ENCODE measurements at places on chromosomes 5 and 9.

DNA sequence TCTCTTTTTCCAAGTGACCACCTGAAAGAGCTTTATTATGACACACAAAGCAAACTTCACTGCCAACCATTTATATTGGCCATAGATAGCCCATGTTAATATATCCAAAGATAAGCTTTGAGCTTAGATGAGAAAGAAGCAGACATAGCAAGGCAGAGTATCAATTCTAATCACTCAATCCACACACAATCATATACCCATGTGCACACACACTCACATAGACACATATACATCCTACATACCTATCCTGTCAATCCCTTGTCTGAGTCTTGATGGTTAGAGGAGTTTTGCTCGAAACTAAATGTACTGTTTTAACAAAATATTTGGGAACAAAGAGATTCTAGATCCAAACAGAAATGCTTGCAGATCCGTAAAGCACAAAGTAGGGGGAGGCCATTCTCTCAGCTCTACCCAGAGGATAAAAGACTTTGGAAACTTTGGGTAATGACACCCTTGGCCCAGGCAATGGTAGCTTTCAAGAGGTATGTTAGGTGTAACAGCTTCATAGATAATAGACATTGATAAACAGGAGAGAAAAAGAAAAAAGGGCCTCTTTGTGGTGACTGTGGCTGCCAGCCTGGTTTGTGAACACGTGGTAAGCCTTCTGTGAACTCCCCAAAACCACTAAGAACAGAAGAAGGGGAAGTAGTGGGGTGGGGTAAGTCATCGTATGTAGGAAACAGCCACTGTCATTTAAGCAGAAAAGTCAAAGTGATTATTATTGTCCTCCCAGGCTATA lies 121.6 kb downstream of the TLR4 start:
- no peak for DNase-seq

DNA sequence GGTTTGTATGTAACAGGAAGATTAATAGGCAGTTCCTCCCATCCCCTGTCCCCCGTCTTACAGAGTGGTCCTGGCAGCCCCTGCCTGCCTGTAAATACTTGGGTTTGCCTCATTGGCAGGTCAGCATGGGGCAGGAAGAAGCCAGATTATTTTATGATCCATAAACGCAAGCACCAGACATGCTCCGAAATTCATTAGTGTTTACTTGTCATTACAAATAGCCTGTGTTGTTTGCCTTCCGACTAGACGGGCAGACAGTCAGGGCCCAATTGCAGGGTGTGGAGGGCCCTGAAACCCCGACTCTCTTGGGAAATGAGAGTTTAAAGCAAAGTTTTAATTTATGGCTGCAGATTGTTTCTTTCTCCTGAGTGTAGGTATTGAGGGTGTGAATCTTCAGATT lies 97.2 kb downstream of the RALGPS1 start:
- DNase-seq: no peak

DNA sequence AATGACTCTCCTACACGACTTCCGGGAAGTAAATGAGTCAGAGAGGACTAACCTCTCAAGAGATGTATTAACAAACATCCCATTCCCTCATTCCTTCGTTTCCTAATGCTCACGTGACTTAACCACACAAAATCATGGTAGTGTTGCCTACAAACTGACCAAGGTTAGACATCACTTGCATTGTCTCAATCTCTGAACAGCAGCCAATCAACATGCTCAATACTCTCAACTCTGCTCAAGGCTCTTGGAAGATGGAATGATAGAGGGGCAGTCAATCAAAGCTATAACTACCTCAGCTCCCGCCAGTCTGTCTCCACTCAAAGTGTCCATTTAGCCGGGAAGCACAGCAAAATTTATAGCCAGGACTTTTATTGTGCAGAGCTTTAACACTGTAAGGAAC lies 143.8 kb upstream of the PIK3R1 start:
- peak; percentile 10 for DNase-seq

DNA sequence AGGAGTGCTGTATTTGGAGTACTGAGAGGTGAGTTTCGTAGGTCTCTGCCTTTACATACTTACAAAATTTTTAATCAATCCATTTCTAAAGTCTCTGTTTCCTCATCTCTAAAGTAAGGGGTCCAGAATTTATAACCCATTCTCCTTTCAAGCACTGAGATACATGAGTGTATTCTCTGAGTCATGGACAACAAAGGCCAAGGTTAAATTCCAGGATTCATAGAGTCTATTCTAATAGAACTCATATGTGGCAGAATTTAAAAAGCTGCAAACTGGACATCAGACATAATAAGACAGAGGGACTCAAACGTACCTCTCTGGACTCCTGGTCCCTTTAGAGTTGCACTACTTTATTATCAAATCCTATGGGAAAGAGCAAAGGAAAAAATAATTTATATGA lies 112.5 kb upstream of the SLIT3 start:
- no peak for DNase-seq

- no peak for DNase-seq
Measured at GRCh38 chr5:179610109-179610902, 13.2 kb downstream of the HNRNPH1 start.

DNA sequence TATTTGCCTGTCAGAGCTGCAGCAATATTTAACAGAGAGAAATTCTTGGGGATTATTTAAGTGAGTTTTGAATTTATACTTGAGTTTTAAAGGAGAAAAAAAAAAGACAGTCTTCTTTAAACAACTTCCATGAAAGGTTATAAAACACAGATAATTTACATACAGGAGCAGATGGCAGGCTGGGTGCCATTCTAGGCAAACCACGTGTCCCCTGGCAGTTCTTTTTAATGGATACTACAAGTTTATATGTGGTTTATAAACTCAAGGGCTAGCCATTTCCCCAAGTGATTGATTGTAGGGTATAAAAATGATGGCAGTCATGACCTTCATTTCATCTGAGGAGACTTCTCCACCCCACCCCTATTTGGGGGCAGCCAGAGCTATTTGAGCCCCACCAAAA lies 166.6 kb downstream of the FSTL4 start:
- DNase-seq: no peak

GRCh38 chr5:1504617-1505016 lies 19.1 kb downstream of the LPCAT1 start:
- no peak for DNase-seq

- no peak for DNase-seq
Measured at GRCh38 chr9:93891549-93892310, 63.4 kb downstream of the BARX1 start.

- no peak for DNase-seq
Measured at GRCh38 chr9:105118636-105119035, 125.8 kb upstream of the SLC44A1 start.

DNA sequence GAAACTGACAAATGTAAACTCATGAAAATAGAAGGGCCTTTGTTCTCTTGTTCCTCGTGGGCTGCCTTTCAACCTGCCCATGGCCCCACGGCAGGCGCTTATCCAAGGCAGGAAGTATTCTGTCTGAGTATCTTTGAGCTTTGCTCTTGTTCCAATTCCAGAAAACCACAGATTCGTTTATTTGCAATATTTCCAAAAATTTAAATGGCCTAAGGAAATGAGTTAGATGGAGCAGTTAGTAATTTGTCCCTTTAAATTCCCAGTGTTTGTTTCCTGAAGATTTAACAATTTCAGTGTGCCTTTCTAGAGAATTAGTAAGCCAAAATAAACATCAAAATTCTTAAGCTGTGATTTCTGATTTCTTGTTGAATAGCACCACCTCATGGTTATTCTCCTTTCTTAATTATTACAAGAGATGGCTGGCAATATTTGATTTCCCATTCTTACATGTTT lies 299.4 kb upstream of the RASA1 start:
- DNase-seq: no peak

DNA sequence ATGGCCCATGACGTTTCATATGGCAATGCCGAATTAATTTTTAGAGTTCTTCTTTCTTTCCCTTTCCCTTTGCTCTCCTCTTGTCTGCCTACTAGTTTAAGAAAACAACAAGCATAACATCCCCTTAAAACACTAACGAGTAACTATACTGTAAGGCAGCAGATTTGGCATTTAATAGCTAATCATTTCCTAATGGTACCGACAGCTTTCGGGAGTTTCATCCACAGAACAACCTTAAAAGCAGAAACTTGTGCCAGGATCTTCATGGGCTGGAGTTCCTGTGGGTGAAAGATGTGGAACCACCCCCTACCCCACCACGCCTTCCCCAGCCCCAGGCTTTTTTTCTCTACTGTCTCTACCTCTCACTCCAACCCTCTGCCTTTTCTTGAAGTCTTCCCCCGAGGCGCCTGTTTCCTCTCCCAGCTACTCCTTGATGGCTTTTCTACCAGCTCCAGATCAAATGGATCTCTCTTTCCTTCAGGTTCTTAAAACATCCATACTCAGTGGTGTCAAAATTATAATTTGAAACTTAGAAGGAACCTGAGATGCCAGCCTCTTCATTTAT lies 319.5 kb downstream of the PIK3R1 start:
- no peak for DNase-seq

GRCh38 chr9:16360247-16360646 lies 510.2 kb downstream of the BNC2 start:
- no peak for DNase-seq

DNA sequence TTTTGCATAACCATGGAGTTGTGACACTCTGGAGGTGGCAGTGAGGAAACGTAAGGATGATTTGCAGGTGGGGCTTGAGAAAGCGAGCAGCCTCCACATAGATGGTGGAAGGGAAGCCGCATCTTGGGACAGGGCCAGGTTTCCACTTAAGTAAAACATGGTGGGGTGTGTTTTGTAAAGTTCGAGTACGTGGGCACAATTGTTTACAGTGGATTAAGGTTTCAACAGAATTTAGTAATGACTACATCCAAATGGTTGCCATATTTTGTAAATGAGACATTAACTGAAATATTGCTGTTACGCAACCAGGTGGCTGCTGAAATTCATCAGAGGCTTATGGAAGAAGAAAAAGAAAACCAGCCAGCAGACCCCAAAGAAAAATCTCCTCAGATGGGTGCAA lies 85.4 kb upstream of the IL7R start:
- no peak for DNase-seq

- no peak for DNase-seq
Measured at GRCh38 chr5:82863266-82863665, 213.9 kb downstream of the TMEM167A start.

DNA sequence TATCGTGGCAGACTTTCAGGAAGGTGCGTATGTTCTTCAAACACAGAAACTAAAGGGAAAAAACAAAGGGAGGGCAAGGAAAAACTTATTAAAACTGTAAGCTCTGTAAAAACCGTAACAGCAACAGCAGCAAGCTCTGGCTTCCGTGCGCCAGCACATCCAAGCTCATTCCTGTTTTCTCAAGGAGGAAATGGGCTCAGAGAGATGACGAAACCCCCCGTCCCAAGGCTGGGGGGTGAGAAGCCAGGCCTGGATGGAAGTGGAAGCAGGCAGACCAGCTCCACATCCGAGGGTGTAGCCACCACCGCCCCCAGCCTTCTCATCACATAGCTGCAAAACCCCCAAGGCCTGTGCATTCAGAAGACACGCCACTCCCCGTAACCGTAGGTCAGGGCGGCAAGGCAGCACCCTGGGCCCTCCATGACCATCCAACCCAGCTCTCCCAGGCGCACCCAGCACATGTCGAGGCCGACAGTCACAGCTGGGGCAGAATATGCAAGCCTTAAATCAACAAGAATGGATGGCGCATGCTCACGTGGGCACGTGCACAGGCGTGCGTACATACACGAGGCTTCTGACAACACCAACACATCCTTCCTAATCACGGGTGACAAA lies 52.8 kb downstream of the VAV2 start:
- no peak for DNase-seq

- no peak for DNase-seq
Measured at GRCh38 chr5:87136733-87137132, 130.9 kb upstream of the RASA1 start.

- no peak for DNase-seq
Measured at GRCh38 chr5:28313953-28314352, 1275.6 kb upstream of the CDH9 start.

- no peak for DNase-seq
Measured at GRCh38 chr5:169719360-169720314, 82.6 kb downstream of the DOCK2 start.

GRCh38 chr5:17203329-17204132 lies 13.9 kb upstream of the BASP1 start:
- peak; percentile 48 for DNase-seq

GRCh38 chr9:37639841-37640240 lies 10.9 kb upstream of the FRMPD1 start:
- no peak for DNase-seq

DNA sequence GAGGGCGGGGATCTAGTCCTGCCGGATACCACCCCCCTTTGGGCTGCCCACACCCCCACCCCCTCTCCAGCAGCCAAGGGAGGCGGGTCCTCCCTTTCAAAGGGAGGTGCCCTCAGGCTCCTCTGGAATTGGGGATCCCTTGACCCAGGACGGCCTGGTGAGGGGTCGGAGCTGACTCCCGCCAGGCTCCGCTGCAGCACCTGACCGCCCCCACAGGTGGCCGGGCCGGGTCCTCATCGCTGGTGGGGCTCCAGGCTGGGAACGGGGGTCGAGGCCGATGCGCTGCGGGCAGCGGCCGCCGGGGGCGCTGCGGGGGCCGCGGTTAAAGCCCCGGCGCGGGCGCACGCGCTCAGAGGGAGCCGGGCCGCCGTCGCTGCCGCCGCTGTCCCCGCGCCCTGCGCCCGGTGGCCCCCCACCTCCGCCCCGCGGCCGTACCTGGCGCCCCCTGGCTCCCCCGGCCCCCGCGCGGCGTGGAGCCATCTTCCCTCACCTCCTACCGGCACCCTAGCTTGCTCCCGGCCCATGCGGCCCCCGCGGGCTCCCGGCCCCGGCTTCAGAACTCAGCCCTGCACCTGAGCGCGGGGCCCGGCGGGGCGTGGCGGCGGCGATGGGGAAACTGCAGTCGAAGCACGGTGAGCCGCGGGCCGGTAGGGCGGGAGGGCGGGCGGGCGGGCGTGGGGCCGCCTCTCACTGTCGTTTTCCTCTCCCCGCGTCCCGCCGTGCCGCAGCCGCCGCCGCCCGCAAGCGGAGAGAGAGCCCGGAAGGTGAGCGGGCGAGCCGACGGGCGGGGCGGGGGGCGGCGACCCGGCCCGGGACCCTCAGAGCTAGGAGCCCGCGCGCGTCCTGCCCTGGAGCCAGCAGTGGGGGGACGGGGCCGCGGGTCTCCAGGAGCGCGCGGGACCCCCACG lies at the start of gene NKD2:
NKD2 (plus strand) TSS at position 352 of the 908 bp plus-strand sequence; CDS start at position 608, 256 bp downstream.
- DNase-seq: no peak

- no peak for DNase-seq
Measured at GRCh38 chr5:140351609-140352334, 5.4 kb upstream of the HBEGF start.

- DNase-seq: no peak
Measured at GRCh38 chr9:124441291-124441690, 9.0 kb upstream of the ADGRD2 start.

DNA sequence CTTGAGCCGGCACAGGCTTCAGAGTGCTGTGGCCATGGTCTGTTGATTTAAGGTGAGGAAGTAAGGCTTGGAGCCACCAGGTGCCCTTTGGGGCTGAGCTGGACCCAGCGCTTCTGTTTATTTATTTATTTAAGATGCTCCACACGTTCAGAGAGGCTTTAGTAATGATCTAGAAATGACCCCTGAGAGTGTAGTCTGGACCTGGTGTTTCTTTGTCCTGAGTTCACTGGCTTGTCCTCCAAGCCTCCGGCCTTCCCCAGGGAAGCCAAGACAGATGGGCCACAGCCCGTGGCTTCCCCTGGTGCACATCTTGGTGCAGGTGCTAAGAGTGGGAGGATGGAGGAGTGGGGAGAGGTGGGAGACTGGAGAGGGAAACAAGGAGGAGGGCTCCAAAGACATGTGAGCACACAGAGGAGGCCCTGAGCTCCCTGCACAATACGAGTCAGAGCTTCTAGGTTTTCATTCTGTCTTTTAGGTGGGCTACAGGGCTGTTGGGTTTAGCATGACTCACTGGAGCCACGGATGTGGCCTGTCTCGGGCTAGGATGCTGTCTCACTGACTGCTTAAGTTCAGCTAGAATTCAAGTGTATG lies 56.9 kb downstream of the AHRR start:
- no peak for DNase-seq

GRCh38 chr5:80215523-80215922 lies 40.3 kb downstream of the SERINC5 start:
- DNase-seq: no peak
